ENCODE measurements at places on chromosomes 4 and X.

DNA sequence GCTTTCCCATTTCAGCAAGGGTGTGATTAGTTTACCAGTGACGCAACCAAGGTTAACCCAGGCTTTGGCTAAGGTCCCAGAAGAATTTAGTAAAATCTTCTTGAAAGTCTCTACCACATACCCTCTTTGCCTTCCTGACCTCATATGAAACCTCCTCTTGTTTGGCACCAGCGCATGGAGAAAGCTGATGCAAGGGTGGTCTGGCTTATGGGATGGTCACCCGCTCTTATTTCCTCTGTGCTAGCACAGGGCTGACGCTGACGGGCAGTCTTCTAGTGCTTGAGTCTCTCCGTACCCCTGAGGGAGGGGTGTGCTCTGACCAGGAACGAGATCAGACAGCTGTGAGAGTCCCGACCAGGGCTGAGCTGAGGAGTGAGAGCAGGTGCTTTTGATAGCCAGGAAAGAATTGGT, 137.6 kb downstream of the TENM3 start:
- DNase-seq: no peak

DNA sequence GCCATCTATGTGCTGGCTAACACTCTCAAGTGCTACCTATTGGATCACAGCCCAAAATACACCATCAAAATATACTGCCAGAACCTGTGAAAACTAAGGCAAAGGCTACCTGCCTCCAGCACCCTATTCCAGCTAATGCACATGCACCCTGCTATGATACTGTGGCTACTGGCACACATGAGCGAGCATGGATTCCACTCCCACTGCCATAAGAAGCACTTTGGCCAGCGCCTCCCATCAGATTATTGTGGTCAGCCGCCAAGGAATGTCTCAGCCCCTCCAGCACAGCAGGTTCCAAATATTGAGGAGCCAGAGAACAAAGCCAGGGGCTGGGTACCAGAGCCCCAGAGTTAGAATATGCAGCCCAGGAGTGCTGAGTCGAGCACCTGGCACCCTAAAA, 32.5 kb upstream of the TMPRSS11F start:
- DNase-seq: no peak

- no peak for DNase-seq
Observed at GRCh38 chr4:145055533-145056257, 42.3 kb downstream of the ANAPC10 start.

- no peak for DNase-seq
Observed at GRCh38 chr4:109966891-109967481, 54.3 kb downstream of the EGF start.

- no peak for DNase-seq
Observed at GRCh38 chr4:100736641-100737451, 219.0 kb upstream of the EMCN start.

DNA sequence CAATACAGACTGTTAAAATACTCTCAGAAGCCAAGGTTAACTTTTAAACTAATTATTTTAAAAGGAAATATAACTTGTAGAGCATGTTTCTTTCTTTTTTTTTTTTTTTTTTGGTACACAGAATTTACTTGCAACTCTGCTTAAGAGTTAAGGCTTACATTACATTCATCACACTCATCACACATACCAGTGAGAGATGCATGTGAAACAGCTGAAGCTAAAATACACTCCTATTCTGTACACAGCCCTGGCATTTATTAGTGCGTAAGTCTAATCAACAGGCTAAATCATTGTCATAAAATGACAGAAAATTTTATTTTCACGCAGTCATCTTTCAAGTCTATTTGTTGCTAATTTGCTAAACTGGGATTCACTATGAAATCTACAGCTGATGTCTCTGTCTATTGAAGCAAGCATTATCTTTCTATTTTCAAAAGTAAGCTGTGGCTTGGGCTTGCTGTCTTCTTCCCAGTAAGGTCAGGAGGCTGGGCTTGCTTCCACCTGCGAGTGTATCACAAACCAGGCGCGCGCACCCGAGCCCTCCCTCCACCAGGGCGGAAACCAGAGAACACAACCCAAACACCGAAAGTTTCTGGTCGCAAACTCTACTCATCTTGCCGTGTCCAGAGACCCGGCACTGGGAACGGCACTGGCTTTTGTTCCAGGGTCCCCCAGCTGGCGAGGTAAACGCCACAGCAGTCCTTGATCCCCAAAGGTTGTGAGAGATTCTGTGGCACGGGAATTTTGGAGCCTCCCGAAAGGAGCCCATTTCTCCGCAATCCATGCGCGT, 3.9 kb downstream of the MAML3 start:
- peak; percentile 49 for DNase-seq

GRCh38 chr4:52711272-52711671, 40.0 kb downstream of the ERVMER34-1 start:
- DNase-seq: no peak

GRCh38 chr4:31239886-31240285, 519.7 kb downstream of the PCDH7 start:
- DNase-seq: no peak
